Liver (tissue), 10 donors: ENCODE measurements at places on chromosomes 13 and 19. TPM values are rescaled to one million over a fixed set of nuclear protein-coding genes. Genes with fewer than 3 reads are reported as not detected.

- no peak for DNase-seq
- H3K27me3 ChIP-seq = no peaks in the 10 kb centered on the region
- H3K4me1 ChIP-seq = peaks cover 2% of the 10 kb centered on the region
- no peak overlapping the region for H3K4me3 ChIP-seq
Measured at GRCh38 chr13:96646515-96647211, 347.6 kb downstream of the OXGR1 start.

DNA sequence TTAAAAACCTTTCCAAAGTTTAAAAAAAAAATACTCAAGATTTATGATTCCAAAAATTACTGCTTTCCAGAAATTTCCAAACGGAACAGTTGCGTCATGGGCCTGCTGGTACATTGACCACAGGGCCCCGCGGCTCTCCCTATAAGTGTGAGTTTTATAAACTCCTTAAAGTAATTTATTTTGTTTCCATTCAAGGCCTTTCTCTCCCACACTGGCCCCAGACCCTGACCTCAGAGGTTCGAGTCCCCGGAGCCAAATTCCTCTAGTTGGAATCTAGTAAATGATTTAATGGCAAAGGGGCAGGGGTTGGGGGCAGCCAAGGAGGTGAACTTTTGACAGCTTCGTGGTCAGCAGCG, 97.5 kb downstream of the INSR start:
- H3K36me3 ChIP-seq = no peaks in the 10 kb centered on the region
- no peaks in the 10 kb centered on the region for H3K27me3 ChIP-seq
- H3K4me3 ChIP-seq = no peak overlapping the region
- no peak for DNase-seq

- no peak overlapping the region for H3K4me3 ChIP-seq
- H3K27me3 ChIP-seq = no peaks in the 10 kb centered on the region
- peaks cover 4% of the 10 kb centered on the region for H3K4me1 ChIP-seq
- peak overlapping the region; percentile 89 for H3K27ac ChIP-seq
- DNase-seq = peak; percentile 73
Measured at GRCh38 chr19:6066661-6067646, 43.3 kb downstream of the RFX2 start.

DNA sequence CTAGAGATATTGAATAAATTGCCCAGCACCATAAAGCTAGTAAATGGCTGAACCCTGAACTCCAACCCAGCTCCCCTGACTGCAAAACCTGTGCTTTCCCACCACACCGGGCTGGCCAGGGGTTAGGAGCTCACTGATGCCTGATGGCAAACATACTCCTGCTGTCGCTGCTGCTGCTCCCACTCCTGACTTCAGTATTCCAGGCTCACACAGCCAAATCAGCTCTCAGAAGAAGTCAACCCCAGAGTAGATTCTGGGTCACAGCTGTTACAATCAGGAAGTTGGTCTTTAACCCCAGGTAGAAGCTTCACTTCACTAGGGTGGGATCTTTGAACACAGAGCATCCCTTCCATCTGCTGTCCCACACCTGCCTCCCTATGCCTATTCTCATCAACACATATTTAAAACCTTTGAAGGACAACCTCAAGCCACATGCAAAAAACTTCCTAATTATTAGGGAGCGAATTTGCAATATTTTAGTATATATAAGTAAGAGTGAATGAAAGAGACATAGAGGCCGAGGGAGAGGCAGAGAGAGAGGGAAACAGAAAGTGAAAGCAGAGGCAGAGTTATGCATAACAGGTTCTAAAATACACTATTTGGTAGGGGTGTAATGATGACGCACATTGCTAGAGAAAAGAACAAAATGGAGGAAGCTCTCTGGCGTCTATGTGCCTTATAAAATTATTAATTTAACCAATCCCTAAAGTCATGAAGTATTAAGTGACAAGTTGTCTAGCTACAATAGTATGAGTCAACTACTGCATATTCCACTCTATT, 99.4 kb upstream of the SERP2 start:
- H3K36me3 ChIP-seq = no peaks in the 10 kb centered on the region
- H3K4me1 ChIP-seq = peaks cover 23% of the 10 kb centered on the region
- H3K27ac ChIP-seq = peak overlapping the region; percentile 68

DNA sequence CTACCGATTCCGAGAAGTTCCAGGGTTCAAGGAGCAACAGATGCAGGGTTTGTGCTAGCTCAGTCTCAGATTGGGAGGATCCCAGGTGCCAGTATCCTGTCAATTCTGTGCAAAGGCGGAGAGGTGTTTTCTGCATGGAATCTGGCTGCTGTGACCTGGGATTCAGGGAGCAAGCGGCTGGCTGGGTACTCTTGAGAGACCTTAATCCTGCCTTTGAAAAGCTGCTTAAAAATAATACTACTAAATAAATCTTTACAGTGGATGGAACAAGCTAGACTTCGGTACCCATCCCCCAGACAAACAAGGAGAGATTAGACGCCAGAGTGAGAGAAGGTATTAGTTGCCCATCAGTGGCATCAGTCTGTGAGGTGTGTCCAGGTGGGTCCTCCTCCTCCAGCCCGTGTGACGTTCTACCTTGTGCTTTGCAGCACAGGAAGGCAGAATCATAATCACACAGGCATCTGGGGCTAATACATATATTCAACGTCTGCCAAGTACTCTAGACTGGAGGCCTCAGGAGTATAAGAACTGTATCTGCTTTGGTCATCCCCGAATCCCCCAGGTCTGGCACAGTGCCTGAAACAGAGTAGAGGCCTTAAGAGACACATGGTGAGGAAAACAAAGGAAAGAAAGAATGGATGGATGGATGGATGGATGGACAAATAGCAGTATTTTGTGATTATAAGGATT, 230.6 kb downstream of the ZNF536 start:
- DNase-seq = no peak
- no peak overlapping the region for H3K4me3 ChIP-seq
- no peak overlapping the region for H3K27ac ChIP-seq
- H3K4me1 ChIP-seq = no peaks in the 10 kb centered on the region
- H3K36me3 ChIP-seq = no peaks in the 10 kb centered on the region

The APOC4 gene
- 131 TPM for total RNA-seq

The CCDC70 gene
- not detected for total RNA-seq

The KLHL1 gene
- total RNA-seq = not detected

The GRIN2D gene
- total RNA-seq = 0.33 TPM
